ENCODE measurements at places on chromosomes 12 and 14. TPM values are rescaled to one million over a fixed set of nuclear protein-coding genes. Genes with fewer than 3 reads are reported as not detected.

The APOLD1 gene
- polyA plus RNA-seq, result 3.8 TPM

The PTPRB gene
- 0.41 TPM for polyA plus RNA-seq

DNA sequence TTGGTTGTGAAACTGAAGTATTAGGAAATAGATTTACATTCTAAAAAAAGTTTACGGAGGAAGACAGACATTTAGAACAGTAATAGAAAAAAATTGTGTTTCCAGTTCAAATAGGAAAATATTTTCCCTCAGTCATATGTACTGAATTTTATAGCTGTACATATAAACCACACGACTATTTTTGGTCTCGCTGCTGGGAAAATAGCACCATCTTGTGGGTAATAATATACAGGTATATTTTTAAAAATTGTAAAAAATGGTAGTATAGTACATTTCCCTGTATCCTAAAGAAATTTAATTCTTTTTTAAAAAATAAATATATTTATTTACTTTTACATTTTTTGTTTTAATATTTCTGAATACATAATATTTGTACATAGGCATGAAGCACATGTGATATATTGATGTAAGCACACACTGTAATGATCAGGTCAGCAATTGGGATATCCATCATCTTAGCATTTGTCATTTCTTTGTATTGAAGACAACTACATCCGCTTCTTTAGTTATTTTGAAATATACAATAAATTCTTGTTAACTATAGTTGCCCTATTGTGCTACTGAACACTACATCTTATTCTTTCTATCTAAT, 168.6 kb downstream of the ALX1 start:
- no peaks in the 10 kb centered on the region for H3K27me3 ChIP-seq
- no peaks in the 10 kb centered on the region for H3K36me3 ChIP-seq
- H3K4me1 ChIP-seq, result no peaks in the 10 kb centered on the region
- no peak overlapping the region for H3K4me3 ChIP-seq

DNA sequence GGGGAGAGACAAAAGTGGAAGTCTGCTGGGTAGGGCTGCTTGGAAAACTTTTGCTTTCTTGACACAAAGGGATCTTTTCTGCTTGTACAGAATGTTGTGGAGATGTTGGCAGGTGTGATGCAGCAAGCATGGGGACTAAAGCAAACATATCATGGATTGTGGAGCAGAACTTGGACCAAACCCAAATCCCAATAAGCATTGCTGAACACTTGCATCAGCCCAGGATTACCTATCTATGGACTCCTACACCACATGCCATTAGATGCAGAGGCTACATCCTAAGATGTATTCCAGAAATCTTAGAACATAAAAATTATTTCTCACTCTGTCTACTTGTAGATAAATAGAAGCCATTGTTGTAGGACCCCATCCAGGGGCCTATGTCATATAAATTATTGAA, 44.7 kb upstream of the RERG start:
- H3K36me3 ChIP-seq, result no peaks in the 10 kb centered on the region
- no peak overlapping the region for H3K4me3 ChIP-seq
- DNase-seq, result no peak
- no peak overlapping the region for H3K27ac ChIP-seq
- no peaks in the 10 kb centered on the region for H3K4me1 ChIP-seq

DNA sequence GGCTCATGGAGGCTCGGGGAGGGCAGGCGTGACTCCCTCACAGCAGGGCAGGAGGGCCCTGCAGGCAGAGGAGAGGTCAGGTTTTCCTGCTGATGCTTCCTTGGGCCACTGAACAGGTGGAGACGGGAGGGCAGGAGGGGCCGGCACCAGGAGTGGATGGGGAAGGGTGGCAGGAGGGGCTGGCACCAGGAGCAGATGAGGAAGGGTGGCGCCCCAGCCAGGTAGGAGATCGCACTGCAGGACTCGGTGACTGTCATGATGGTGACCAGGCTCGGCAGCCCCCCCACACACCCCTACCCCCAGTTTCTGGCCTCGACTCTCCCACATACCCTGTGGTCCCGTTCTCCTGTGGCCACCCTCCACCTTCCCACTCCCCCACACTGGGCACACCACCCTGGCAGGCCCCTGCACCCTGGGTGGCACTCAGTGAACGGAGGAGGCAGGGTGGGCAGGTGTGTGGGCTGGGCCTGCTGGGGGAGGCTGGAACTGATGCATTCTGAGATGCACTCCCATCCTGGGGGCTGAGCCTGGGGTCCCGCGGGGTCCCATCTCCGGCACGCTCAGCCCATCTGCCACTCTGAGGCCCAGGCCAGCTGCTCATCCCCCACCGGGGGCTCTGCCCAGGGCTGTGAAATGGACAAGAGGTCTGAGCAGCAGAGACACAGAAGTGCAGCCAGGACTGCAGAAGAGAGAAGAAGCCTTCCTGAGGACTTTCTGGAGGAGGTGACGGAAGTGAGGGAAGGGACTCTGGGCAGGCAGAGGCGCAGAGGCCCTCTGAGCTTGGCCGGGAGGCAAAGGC, 2.8 kb downstream of the NUDT14 start:
- H3K27ac ChIP-seq, result no peak overlapping the region
- no peaks in the 10 kb centered on the region for H3K27me3 ChIP-seq
- no peaks in the 10 kb centered on the region for H3K36me3 ChIP-seq
- DNase-seq, result no peak
- no peak overlapping the region for H3K4me3 ChIP-seq
